Retinal pigment epithelial cell (primary cell): ENCODE measurements at places on chromosomes 4 and X.

- no peak for DNase-seq
Observed at GRCh38 chr4:93896516-93896915, 68.0 kb downstream of the ATOH1 start.

DNA sequence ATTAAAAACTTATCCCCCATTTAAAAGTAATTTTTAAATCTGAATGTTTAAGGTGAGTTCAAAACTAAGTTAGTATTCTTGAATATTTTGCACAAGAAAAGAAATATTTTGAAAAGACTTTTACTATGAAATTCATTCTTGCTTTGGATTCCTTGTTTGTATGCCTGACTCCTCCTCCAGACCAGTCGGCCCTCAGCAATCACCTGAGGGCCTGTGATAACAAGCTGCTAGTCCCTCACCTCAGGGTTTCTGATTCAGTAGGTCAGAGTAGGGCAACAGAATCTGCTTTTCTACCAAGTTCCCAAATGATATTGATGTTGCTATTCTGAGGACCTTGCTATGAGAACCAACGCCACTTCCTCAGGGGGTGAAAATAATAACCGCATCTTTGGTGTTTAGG lies 154.7 kb downstream of the CDS1 start:
- no peak for DNase-seq

- DNase-seq, result no peak
Observed at GRCh38 chrX:98523521-98523920, 1639.8 kb downstream of the RPA4 start.

DNA sequence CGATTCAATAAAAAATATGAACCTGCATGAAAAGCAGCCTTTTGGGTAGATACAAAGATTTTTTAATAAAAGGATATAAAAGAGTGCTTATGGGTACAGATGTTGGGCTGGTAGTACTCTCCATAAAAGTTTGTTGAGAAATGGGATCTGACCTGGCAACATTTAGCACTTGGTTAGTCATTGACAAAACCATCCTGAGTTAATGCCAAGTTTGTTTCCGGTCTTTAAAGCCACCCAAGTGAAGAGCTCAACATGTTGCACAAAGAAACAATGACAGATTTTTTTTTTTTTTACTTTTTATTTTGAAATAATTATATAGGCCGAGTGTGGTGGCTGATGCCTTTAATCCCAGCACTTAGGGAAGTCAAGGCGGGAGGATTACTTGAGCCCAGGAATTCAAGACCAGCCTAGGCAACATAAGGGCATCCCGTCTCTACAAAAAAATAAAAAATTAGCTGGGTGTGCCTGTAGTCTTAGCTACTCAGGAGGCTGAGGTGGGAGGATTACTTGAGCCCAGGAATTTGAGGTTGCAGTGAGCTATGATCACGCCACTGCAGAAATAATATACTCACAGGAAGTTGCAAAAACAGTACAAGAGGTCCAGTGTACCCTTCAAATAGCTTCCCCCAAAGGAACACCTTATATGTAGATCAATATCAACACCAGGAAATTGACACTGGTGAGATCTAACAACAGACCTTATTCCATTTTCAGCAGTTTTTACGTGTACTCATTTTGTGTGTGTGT lies 16.6 kb downstream of the CHST7 start:
- no peak for DNase-seq

DNA sequence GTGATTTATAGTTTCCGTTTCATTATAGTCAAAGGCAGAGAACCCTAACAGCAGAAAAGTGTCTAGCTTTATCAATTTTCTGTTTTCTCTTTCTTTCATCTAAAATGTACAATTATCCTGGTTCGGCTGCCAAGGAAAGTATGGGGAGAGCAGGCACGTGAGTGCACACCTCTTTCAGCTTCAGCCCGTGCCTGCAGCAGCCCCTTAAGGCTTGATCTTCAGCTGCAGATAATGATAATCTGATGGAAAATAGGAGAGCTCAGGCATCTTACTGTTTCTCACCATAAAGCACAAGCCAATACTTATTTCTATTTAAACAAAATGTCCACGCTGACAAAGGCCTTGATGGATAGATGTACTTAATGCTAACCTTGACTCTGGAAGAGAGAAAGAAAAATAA lies 334.4 kb downstream of the UNC5C start:
- no peak for DNase-seq

- DNase-seq, result no peak
Observed at GRCh38 chr4:16663307-16663706, 235.1 kb downstream of the LDB2 start.

GRCh38 chr4:166913926-166914325 lies 320.4 kb downstream of the SPOCK3 start:
- DNase-seq, result no peak

GRCh38 chrX:97050392-97050791 lies 166.7 kb downstream of the RPA4 start:
- DNase-seq, result no peak
